ENCODE measurements at places on chromosomes 12 and 14. TPM values are rescaled to one million over a fixed set of nuclear protein-coding genes. Genes with fewer than 3 reads are reported as not detected.

- no peak for DNase-seq
These were observed 4.5 kb downstream of the NOP2 start for GRCh38 chr12:6563448-6564050.

Gene TDRD9
- 0.12 TPM for polyA plus RNA-seq

- DNase-seq: no peak
These were observed 390.2 kb downstream of the SOX5 start for GRCh38 chr12:23559268-23559753.

GRCh38 chr12:8034802-8035201 lies 2.3 kb downstream of the FOXJ2 start:
- no peak for DNase-seq

DNA sequence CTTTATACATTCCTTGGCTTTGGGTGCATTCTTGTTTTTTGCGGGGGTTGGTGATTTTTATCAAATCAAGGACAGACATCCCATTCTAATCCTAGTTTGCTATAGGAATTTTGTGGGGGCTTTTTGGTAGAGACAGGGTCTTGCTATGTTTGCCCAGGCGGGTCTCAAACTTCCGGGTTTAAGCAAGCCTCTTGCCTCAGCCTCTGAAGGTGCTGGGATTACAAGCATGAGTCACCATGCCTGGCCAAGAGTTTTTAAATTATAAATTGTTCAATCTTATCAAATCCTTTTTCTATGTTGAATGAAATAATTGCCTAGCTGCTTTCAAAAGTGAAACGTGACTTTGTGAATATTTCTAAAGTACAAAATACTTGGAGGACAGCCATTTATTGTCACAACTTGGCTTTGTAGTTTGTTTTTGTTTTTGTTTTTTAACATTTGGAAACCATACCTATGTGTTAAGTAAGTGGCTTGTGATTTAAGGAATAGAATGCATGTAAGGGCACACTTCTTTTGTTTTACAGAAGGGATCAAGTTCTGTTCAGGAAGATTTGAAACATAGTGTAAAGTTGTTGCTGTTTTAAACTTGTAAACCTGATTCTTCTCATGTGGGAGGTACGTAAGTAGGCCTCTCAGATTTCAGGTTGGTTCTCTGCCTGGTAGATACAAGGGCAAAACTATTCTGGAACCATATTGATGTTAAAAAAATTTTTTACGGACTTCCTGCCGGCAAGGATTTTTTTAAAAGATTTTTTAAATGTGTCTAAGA lies 13.4 kb downstream of the MARK3 start:
- DNase-seq: no peak

DNA sequence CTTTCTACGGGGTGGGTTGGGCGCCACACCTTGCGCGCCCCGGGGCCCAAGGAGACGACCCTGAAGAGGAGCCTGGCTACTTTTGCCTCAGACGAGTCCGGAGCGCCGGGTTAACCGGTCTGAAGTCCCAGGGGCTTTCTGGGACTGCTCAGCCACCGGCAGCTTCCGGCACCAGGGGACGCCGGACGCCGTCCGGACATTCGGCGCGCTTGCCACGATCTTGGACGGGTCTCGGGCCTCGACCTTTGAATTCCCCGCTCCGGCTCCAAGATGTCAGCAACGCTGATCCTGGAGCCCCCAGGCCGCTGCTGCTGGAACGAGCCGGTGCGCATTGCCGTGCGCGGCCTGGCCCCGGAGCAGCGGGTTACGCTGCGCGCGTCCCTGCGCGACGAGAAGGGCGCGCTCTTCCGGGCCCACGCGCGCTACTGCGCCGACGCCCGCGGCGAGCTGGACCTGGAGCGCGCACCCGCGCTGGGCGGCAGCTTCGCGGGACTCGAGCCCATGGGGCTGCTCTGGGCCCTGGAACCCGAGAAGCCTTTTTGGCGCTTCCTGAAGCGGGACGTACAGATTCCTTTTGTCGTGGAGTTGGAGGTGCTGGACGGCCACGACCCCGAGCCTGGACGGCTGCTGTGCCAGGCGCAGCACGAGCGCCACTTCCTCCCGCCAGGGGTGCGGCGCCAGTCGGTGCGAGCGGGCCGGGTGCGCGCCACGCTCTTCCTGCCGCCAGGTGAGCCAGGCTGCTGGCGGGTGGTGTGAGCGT lies at the start of gene ACOT4:
Gene ACOT4 (plus strand): TSS at position 184 of the 760 bp plus-strand sequence. CDS start 87 bp downstream, at position 271.
- peak; percentile 44 for DNase-seq

- DNase-seq: peak; percentile 26
These were observed 404.4 kb downstream of the FLRT2 start for GRCh38 chr14:85934123-85934885.

DNA sequence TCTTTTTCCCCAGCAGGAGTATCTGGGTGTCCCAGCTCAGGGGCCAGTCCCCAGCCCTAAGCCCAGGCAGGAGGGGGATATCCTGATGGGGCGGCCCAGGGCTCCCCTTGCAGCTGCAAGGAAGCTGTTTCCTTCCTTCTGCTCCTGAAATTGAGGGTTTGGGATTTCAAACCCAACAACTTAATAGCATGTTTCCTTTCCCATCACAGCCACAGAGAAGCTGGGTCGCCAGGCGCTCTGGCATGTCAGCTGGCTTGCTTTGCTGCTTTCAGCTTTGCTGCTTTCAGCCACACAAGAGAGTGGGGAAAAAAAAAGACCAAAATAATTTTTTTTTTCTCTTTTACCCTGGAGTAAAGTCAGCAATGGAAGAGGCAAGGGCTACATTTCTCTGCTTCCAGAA lies 30.0 kb downstream of the HVCN1 start:
- DNase-seq: peak; percentile 38

- no peak for DNase-seq
These were observed 7.4 kb upstream of the TUBA1B start for GRCh38 chr12:49138587-49138986.

DNA sequence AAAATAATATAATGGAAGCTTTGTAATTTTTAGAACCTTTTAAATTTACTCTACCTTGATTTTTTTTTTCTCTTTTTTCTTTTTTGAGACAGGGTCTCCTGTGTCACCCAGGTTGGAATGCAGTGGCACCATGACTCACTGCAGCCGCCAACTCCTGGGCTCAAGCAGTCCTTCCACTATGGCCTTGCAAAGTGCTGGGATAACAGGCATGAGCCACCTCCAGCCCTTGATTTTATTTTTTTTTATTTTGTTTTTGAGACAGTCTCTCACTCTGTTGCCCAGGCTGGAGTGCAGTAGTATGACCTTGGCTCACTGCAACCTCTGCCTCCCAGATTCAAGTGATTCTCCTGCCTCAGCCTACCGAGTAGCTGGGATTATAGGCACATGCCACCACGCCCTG lies 65.3 kb upstream of the TRAF3 start:
- no peak for DNase-seq

Gene HNF1A
- 0.10 TPM for polyA plus RNA-seq

GRCh38 chr14:55585854-55586253 lies 5.8 kb downstream of the KTN1 start:
- no peak for DNase-seq

DNA sequence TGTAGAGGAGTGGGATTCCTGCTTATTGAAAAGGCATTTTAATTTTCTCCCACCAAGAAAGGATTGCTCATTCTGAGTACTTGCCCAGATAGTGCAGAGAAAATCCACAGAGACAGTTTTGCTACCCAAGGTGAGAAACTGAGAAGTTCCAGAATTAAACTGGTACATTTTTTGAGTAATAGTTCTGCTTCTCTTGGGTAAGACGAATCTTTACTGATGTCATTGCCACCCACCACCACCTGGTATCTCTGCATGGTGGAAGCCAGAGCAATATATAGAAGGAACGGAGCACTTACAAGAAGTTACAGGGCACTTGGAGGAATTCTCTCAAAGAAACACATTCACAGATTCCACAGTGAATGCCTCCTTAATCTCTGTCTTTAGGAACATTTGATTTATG lies 20.7 kb upstream of the FRMD6 start:
- DNase-seq: no peak

Gene TNFRSF1A
- polyA plus RNA-seq: 61.5 TPM

DNA sequence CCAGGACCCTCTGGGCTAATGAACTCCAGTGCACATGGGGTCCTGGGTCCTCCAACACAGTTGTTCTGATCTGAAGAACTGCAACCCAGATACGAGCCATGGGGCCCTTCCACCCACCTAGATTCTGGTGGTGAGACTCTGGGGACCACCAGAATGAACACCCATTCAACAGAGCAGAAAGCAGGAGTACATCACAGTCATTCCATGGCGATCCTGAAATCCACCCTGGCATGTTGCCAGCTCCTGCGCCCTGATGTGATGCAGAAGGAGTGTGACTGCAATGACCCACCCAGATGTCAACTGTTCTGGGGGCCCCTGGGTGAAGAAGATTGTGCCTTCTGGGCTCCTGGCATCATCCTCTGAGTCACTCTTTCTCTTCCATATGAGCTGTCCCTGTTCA lies 211.6 kb downstream of the KIF26A start:
- no peak for DNase-seq

Gene DNAAF2
- polyA plus RNA-seq: 7.2 TPM

DNA sequence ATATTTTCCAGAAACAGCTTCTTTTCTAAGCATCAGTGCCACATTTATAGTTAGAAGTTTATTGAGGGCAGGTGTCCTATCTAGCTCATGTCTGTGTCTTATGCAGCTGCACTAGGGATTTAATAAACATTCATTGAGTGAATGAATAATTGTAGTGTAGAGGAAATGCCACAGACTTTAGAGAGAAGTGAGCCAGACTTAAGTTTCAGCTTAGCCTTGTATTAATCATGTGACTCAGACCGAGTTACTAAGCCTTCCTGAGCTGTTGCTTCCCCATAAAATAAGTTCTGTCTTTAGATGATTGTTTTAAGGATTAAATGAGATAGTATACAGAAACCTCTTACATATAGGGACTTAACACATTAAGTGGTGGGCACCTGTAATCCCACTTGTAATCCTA lies 236.1 kb upstream of the DDHD1 start:
- no peak for DNase-seq

Gene PRKD1
- 20.5 TPM for polyA plus RNA-seq

- no peak for DNase-seq
These were observed 364.5 kb downstream of the ADGRD1 start for GRCh38 chr12:131318045-131318685.

GRCh38 chr12:129049917-129050316 lies 196.6 kb downstream of the GLT1D1 start:
- DNase-seq: peak; percentile 61

DNA sequence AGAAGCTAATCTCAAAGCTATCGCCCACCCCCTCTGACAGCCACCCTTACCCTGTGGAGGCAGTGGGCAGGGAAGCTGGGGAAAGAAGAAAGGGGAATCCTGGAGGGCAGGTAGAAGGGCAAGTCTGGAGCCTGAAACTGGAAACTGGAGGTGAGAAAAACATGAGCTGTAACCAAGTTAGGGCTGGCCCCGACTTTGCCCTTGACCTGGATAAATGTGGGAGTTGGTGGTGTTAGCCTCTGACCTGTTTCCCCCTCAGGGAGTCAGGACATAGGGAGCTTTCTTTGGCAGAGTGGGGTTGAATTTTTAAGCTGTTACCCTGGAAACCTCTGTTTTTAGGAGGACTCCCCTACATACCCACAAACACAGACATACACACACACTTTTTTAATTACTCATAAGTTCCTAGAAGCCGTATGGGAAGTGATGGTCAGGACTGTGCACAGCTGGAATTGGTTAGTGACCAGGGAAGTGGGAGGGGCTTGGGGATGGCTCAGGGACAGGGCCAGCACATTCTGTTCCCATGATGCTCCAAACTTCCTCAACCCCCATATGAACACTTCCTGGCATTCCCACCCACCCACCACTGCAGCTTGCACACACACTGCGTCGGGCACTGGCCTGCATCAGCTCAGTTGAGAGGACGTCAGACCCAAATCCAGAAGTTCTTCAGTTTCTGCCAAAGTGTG lies 5.0 kb upstream of the MMP19 start:
- DNase-seq: peak; percentile 99

DNA sequence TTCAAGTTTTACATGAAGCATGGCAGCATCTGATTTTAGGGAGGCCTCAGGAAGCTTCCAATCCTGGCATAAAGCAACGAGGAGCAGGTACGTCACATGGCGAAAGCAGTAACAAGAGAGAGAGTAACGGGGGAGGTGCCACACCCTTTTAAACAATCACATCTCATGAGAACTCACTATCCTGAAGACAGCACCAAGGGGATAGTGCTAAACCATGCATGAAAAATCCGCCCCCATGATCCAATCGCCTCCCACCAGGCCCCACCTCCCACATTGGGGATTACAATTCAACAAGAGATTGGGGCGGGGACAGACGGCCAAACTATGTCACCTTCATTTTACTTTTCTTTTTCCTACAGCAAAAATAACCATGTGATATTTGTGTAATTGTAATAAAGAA lies 7.2 kb upstream of the MAP3K9 start:
- DNase-seq: no peak

Gene WSCD2
- 0.75 TPM for polyA plus RNA-seq

DNA sequence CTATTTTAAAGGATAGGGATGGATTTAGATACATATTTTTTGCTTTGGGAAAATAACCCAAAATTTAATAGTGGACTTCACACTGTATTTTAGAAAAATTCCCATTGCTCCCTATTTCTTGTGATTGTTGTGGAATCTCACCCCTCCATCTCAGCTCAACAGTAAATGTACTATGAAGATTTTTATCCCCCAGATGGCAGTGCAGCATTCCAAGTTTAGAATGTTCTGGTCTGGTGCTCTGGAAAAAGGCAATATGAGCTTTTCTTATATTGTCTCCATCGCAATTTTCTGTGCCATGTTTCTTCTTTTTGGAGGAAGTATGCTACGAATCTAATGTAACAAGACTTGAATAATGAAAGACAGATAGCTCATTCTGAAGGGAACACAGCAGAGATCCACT lies 471.7 kb upstream of the SYT1 start:
- peak; percentile 49 for DNase-seq

Data from muscle of leg (tissue), 16 donors.